Natural killer cell treated with Interleukin-12 subunit alpha and Interleukin-12 subunit beta and Interleukin-15 and Interleukin-18, amount 100 ng/mL, for 72 hours (primary cell): ENCODE measurements at places on chromosomes 7 and 10. TPM values are rescaled to one million over a fixed set of nuclear protein-coding genes. Genes with fewer than 3 reads are reported as not detected.

DNA sequence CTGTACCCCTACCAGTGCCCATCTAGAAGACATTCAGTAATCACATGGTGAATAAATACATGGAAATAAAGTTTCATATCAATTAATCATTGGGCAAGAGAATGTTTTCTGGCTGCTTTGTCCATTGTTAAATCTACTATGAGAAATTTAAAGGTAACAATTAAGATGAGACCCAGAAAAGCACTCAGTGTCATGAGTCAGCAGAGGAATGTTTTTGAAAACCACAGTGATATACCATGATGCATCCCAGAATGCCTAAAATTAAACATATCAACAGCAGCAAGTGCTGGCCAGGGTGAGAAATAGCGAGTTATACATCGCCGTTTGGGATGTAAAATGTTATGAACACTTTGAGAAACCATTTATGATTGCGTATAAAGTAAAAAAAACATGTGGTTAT lies 825.3 kb upstream of the C7orf33 start:
- no peaks in the 10 kb centered on the region for H3K27me3 ChIP-seq
- DNase-seq: no peak
- H3K36me3 ChIP-seq: no peaks in the 10 kb centered on the region
- no peak overlapping the region for H3K4me3 ChIP-seq
- no peaks in the 10 kb centered on the region for H3K4me1 ChIP-seq

GRCh38 chr7:6092953-6093354 lies 61.8 kb downstream of the ANKRD61 start:
- no peaks in the 10 kb centered on the region for H3K36me3 ChIP-seq
- H3K4me1 ChIP-seq: no peaks in the 10 kb centered on the region
- H3K4me3 ChIP-seq: no peak overlapping the region

DNA sequence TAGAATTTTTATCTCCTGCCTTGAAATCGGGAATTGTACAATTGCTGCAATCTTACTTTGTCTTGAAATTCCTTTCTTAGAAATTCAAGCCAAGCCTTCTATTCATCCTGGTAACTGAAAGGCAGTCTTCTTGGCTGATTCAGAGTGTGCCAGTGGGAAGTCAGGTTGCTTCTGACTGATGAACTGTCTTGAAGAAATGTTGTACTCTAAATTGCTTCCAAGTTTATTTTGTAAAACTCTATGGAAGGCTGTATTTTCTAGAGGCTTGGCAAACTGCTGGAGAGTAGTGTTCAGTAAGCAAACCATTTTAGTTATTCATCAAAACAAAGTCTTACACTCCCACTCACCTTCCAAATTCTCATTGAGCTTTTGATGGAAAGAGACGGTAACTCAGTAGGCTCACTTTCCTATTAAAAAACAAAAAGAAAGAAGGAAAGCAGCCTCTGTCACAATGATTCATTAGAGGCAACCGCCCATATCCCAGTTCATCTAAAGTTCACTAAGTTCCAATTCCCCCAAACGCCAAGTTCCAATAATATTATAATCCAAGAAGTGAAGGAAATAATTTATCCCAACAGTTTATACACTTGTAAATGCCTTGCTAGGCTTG lies 187.9 kb upstream of the MALRD1 start:
- H3K36me3 ChIP-seq: no peaks in the 10 kb centered on the region
- H3K27me3 ChIP-seq: no peaks in the 10 kb centered on the region
- DNase-seq: no peak

- H3K36me3 ChIP-seq: no peaks in the 10 kb centered on the region
- no peak overlapping the region for H3K4me3 ChIP-seq
- no peak overlapping the region for H3K27ac ChIP-seq
Observed at GRCh38 chr7:133139350-133139749, 57.5 kb upstream of the CHCHD3 start.

Gene PODXL
- total RNA-seq: 1.6 TPM

Gene PHKG1
- total RNA-seq: 6.2 TPM

Gene OR6B1
- not detected for total RNA-seq
